Karpas-422 (cell line): ENCODE measurements at places on chromosomes 3 and 15.

- peak; percentile 54 for DNase-seq
These were observed 170.4 kb downstream of the SMAD6 start for GRCh38 chr15:66872405-66872804.

GRCh38 chr15:80073197-80073596 lies 13.7 kb downstream of the ZFAND6 start:
- DNase-seq, result no peak

DNA sequence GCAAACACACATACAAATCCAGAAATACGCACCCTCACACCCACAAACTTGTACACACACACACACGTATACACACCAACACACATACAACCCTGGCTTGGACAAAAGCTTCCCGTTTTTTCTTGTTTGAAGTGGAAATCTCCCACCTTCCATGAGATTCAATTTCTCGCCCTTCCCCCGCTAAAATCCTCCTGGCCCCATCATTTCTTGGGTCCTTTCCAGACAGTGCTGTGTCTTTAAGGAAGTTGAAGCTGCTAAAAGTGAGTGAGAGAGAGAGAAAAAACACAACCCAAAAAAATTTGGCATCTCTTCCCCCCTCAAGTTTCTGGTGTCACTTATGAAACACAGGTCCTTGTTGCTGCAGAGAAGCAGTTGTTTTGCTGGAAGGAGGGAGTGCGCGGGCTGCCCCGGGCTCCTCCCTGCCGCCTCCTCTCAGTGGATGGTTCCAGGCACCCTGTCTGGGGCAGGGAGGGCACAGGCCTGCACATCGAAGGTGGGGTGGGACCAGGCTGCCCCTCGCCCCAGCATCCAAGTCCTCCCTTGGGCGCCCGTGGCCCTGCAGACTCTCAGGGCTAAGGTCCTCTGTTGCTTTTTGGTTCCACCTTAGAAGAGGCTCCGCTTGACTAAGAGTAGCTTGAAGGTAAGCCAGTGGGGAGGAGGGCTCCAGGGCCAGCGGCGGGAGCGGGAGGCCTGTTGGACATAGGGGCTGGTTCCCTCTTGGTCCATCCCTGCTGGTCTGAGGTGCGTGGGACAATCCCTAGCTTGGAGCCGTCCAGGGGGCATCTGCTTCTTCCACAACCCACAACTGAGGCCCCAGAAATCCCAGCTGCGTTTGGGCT lies at the start of gene ISLR:
Gene ISLR, plus strand, starts transcription at position 331 of the 839 bp plus-strand sequence. CDS start 1,149 bp downstream, outside the sequence.
- DNase-seq, result no peak

DNA sequence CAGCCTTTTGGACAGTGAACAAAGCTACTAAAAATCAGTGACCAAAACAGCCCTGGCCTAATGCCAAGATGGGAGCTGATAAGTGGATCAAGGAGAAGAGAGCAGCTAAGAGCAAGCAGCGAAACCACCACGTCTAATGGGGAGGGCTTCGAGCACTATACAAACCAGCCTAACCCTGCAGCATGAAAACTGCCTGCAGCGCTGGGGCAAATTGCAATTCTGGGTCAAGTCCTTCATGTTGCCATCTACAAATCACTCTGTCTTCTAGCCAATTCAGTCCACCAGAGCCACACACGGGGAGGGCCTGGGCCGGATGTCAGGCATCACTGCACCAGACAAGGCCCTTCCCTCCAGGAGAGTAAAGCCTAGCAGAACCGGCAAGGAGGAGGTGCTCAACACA lies 30.5 kb upstream of the SPATA12 start:
- DNase-seq, result peak; percentile 89

- DNase-seq, result no peak
These were observed 96.5 kb upstream of the TNFAIP8L3 start for GRCh38 chr15:51191072-51191670.

- DNase-seq, result no peak
These were observed 405.7 kb upstream of the RORA start for GRCh38 chr15:61634837-61635236.

GRCh38 chr3:148197061-148197460 lies 500.6 kb upstream of the AGTR1 start:
- DNase-seq, result no peak

DNA sequence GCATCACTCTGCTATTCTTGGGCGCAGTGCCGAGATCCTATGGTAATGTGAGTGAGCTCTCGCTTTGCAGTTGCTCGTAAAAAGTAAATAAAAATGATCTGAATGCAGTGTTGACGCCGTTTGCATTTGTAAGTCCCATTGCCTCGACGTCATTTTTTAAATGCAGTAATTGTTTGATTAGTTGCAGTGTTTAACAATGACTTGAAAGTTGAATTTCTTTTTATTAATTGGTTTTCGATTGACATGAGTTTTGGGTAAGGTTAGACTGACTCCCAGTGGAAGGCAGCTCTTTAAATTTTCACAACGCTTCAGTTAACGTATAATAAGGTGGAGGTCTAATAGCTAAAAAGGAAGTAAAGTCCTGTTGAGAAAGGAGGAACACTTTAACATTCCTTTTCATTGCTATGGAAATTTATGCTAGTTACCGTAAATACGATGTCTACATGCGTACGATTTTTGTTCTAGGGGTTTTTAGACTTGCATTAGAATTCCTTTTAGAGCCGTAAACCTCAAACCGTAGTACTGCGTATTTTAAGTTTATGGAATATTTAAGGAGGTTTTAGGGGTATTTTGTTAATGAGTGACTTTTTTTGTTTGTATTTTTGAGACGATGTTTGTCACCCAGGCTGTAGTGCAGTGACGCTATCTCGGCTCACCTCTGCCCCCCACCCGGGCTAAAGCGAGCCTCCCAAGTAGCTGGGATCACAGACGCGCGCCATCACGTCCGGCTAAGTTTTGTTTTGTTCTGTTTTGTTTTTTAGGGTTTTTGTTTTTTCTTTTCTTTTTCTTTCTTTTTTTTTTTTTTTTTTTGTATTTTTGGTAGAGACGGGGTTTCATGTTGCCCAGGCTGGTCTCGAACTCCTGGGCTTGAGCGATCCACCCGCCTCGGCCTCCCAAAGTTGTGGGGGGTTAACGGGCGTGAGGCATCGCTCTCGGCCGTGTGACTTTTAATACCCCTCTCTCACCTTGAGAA lies 1.4 kb downstream of the MORF4L1 start:
- DNase-seq, result peak; percentile 53

DNA sequence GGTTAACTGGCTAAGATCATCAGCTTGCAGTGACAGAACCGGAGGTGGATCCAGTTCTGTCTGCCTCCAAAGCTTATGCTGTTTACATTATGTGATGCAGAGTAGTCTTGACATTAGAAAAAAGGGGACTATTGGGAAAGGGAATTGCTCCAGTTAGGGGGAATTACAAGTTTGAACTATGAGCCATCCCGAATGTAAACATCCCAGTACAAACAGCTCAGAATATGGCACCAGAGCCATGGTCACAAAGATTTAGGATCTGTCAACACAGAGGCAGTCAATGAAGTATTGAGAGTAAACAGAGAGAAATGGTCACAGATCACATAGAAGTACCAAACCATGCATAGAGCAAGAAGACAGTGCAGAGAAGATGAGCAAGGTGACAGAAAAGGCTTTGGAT lies 39.8 kb upstream of the CRTC3 start:
- DNase-seq, result no peak

GRCh38 chr3:100811779-100812507 lies 102.6 kb downstream of the TFG start:
- no peak for DNase-seq

DNA sequence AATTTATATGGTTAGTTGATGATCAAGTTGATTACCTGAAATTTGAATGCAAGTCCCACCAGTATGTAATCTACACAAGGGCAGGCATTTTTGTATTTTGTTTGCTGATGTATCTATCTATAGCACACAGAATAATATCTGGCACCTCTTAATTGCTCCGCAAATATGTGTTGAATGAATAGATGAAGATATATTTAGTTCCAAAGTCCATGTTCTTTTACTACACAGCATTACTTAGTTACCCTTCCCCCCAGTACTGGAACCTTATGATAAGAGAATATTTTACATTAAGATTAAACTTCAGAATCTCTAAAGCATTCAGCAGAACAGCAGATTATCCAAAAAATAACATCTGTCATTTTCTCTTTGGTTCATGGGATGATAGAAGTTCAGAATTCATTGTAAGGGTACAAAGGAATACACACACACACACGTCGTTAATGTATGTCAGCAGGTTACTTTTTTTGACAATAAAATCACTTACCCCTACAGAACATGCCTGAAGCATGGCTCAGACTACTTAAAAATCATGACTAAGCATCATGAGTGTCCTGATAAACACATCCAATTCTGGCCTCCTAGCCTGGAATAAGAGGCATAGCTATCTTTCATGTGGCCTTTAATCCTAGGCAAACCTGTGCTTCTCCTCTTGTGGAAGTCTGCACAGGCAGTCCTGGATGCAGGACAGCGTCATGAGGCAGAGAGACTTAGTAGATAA lies 148.9 kb upstream of the TBC1D5 start:
- DNase-seq, result no peak

GRCh38 chr3:40521254-40521653 lies 3.5 kb upstream of the ZNF621 start:
- DNase-seq, result no peak

GRCh38 chr3:85244519-85244918 lies 285.7 kb downstream of the CADM2 start:
- no peak for DNase-seq

DNA sequence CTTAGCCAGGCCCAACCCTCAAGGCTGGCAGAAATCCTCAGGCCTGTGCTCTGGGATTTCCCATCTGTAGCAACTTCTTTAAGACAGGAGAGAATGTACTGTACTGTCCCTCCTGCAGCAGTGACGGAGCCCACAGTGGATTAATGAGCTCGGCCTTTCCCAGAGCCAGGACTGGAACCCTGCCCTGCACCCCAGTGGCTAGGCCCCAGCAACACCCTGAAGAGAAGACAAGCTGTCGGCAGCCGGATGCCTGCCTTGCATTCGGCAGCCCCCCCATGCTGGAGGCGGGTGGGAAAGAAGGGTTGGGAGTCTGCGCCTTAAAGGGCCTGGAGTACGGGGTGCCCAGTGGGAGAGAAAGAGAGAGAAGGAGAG lies 32.0 kb downstream of the KLHL25 start:
- DNase-seq, result no peak

GRCh38 chr3:141082064-141082463 lies 30.9 kb downstream of the SPSB4 start:
- no peak for DNase-seq

GRCh38 chr3:131796111-131796510 lies 238.7 kb downstream of the CPNE4 start:
- DNase-seq, result peak; percentile 71

- no peak for DNase-seq
These were observed 71.5 kb downstream of the SLC12A8 start for GRCh38 chr3:125140818-125141595.

DNA sequence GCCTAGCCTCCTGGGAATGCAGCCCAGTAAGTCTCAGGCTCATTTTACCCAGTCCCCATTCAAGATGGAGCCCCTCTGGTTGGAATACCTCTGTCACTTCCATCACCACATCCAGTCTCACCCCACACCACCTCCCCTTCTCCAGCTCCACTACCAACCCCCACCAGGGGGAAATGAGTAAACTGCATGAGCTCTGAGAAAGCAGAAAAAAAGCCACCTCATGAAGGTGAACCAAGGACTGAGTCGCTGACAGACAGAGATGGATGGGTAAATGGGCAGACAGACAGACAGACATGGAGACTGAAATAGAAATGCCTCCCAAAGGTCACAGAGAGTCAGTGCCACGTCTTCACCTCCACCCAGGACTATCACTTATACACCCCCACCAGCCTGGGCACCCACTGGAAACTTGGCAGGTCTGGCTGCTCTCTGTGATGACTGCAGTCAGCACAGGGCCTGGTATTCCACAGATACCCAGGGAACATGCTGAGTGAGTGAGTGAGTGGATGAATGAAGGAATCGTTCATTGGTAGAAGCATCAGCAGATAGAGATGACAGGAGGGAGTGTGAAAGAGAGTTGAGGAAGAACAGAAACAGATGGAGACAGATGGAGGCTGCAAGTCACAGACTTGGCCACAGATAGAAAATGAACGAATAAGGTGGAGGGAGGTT lies 4.9 kb upstream of the LOXL1 start:
- DNase-seq, result no peak

- no peak for DNase-seq
These were observed 117.7 kb downstream of the POLR2M start for GRCh38 chr15:57824186-57824585.

GRCh38 chr3:72699631-72700030 lies 148.6 kb downstream of the SHQ1 start:
- DNase-seq, result no peak

DNA sequence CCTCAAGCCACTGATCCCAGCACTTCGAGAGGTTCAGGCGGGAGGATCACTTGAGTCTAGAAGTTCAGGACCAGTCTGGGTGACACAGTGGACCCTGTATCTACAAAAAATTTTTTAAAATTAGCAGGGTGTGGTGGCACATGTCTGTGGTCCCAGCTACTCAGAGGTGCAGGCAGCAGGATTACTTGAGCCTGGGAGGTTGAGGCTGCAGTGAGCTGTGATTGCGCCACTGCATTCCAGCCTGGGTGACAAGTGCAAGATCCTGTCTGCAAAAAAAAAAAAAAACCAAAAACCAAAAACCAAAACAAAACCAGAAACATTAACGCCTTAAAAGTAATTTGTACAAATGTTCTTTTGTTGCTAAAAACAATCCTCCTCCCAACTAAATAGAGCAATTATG lies 27.9 kb upstream of the SLC12A8 start:
- no peak for DNase-seq

- no peak for DNase-seq
These were observed 349.9 kb downstream of the NLGN1 start for GRCh38 chr3:173747427-173747826.

GRCh38 chr3:119293105-119293870 lies 895 bp upstream of the ARHGAP31 start:
- DNase-seq, result no peak

- DNase-seq, result no peak
These were observed 8.5 kb downstream of the TGFBR2 start for GRCh38 chr3:30614943-30615342.

GRCh38 chr3:169478566-169479313 lies 184.8 kb downstream of the MECOM start:
- DNase-seq, result no peak

DNA sequence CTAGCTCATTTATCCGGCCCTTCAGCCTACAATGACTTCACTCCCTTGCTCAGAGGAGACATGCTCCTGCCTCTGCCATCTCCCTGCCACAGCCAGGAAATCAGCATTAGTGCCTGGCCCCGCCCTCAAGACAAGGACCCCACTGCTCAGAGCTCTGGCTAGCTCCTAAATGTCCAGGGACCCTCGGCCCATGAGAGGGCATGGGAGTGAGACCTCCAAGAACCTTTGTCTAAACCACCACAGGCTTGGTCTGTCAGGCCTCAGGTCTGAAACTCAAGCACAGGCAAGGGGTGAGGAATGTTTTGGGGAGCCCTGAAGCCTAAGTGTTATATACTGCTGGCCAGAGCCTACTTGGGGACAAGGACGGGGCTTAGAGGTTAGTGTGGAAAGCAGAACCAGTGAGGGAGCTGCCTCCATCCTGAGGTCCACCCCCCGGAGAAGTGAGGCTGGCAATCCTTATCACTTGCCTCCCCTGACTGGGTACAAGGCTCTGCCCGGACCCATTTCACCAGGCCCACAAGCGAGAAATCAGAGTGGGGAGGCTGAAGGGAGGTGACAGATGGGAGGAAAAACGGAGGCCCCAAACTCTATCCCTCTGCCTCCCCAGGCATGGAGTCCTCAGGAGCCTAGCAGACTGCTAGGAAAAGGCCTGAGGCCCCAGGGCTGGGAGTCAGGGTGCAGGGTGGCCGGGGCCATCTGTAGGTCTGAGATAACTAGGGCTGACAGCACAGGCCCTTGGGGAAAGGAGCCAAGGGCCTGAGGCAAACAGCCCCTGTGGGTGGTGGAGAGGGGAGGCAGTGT lies 18.8 kb downstream of the SHF start:
- peak; percentile 67 for DNase-seq

- DNase-seq, result no peak
These were observed 437.4 kb upstream of the TPRG1 start for GRCh38 chr3:188734395-188734794.

GRCh38 chr3:72214066-72214951 lies 429.4 kb upstream of the PROK2 start:
- no peak for DNase-seq
